Activated CD8-positive, alpha-beta T cell treated with anti-CD3 and anti-CD28 coated beads for 36 hours (primary cell): ENCODE measurements at places on chromosomes 6 and 20. TPM values are rescaled to one million over a fixed set of nuclear protein-coding genes. Genes with fewer than 3 reads are reported as not detected.

- peak overlapping the region; percentile 43 for H3K4me3 ChIP-seq
- no peaks in the 10 kb centered on the region for H3K27me3 ChIP-seq
- peaks cover 68% of the 10 kb centered on the region for H3K4me1 ChIP-seq
- peak overlapping the region; percentile 81 for H3K27ac ChIP-seq
- peak; percentile 81 for DNase-seq
Measured at GRCh38 chr20:34037121-34037520, 43.4 kb downstream of the RALY start.

DNA sequence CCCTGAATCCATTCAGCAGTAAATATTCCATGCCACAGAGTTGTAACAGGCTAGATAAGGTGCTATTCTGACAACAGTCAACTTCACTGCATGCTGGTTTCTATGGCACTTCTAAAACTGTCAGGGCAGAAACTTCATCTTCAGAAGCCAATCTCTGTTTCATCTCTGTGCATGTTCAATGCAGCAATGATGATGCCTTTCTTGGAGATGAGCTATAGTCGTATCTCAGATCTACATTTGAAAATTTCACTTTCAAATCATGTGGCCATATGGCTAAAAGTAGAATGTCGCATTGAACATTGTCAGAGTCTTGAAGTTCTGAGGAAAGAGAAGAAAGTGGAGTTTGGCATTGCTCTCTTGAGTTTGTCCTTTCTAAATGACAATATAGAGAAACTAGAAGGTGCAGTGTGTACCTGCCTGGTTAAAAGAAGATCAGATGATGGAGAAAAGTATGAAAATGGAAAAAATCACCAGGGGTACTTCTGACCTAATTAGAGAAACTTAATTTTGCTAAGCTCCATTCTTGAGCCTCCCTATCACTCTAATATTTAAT, 49.0 kb upstream of the VSTM2L start:
- peaks cover 6% of the 10 kb centered on the region for H3K36me3 ChIP-seq
- H3K27ac ChIP-seq, result no peak overlapping the region
- H3K4me3 ChIP-seq, result no peak overlapping the region
- no peak for DNase-seq

GRCh38 chr6:166281104-166281503, 27.1 kb downstream of the PRR18 start:
- H3K4me1 ChIP-seq, result no peaks in the 10 kb centered on the region
- no peaks in the 10 kb centered on the region for H3K36me3 ChIP-seq
- H3K27ac ChIP-seq, result no peak overlapping the region
- H3K4me3 ChIP-seq, result no peak overlapping the region

DNA sequence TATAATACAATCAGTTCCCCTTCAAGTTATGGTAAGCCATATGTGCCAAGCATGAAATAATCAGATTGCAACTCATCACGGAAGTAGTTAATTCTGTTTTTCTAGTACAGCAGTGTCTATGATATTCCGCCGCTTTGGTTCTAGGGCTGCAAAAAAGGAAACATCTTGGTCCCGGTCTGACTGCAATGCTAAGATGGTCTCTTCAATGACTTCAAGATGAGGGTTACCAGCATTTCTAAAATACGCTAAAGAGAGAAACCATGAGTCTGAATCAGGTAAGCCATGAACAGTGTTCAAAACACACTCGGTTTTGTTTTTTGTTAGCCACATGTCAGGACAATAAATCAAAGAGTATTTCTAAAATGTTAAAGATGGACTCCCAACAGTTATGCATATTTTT, 3.2 kb upstream of the ANKRD60 start:
- peaks cover 30% of the 10 kb centered on the region for H3K27me3 ChIP-seq
- H3K36me3 ChIP-seq, result peaks cover 18% of the 10 kb centered on the region
- peaks cover 30% of the 10 kb centered on the region for H3K4me1 ChIP-seq
- no peak for DNase-seq
- H3K4me3 ChIP-seq, result no peak overlapping the region
- H3K27ac ChIP-seq, result no peak overlapping the region

HTR1B gene
- not detected for total RNA-seq

PDYN gene
- not detected for total RNA-seq

LZTS3 gene
- total RNA-seq, result 1.3 TPM

GRCh38 chr6:48550603-48551002, 439.6 kb upstream of the PTCHD4 start:
- H3K36me3 ChIP-seq, result no peaks in the 10 kb centered on the region
- no peaks in the 10 kb centered on the region for H3K27me3 ChIP-seq
- H3K27ac ChIP-seq, result no peak overlapping the region
- no peaks in the 10 kb centered on the region for H3K4me1 ChIP-seq
- H3K4me3 ChIP-seq, result no peak overlapping the region
- DNase-seq, result no peak

PPP1R16B gene
- total RNA-seq, result 81.4 TPM

GRCh38 chr20:6178537-6178936, 55.7 kb upstream of the FERMT1 start:
- no peak for DNase-seq
- peaks cover 4% of the 10 kb centered on the region for H3K27me3 ChIP-seq
- no peak overlapping the region for H3K4me3 ChIP-seq
- H3K36me3 ChIP-seq, result no peaks in the 10 kb centered on the region
- no peaks in the 10 kb centered on the region for H3K4me1 ChIP-seq
- H3K27ac ChIP-seq, result no peak overlapping the region

- DNase-seq, result no peak
- H3K27me3 ChIP-seq, result no peaks in the 10 kb centered on the region
- no peak overlapping the region for H3K4me3 ChIP-seq
- H3K36me3 ChIP-seq, result peaks cover 1% of the 10 kb centered on the region
- H3K4me1 ChIP-seq, result peaks cover 13% of the 10 kb centered on the region
Measured at GRCh38 chr6:137763886-137764285, 103.2 kb upstream of the TNFAIP3 start.

DNA sequence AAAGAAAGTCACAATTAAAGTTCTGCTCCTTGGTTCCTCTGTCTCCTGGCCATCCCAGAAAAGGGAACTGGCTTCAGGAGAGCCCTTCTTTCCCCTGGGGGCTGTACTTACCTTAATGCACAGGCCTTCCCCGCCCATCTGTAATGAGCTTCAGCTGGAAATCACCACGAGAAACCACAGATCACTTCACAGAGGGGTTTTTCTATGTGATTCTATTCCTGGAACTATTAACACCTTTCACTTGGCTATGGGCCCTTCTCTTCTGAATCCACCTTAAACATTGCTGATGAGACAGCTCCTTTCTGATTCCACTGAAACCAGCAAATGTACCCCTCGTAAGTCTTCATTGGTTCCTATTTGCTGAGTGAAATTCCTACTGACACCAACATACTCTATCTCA, 80.7 kb downstream of the FOXF2 start:
- H3K36me3 ChIP-seq, result no peaks in the 10 kb centered on the region
- H3K4me3 ChIP-seq, result no peak overlapping the region
- peak; percentile 7 for DNase-seq
- no peak overlapping the region for H3K27ac ChIP-seq

- no peak for DNase-seq
- H3K27me3 ChIP-seq, result no peaks in the 10 kb centered on the region
- H3K36me3 ChIP-seq, result no peaks in the 10 kb centered on the region
- H3K4me3 ChIP-seq, result no peak overlapping the region
- peaks cover under 1% of the 10 kb centered on the region for H3K4me1 ChIP-seq
Measured at GRCh38 chr6:34496103-34496685, 30.3 kb downstream of the PACSIN1 start.

OR2J3 gene
- total RNA-seq, result not detected

- H3K27me3 ChIP-seq, result peaks cover 6% of the 10 kb centered on the region
- no peak overlapping the region for H3K4me3 ChIP-seq
- H3K27ac ChIP-seq, result no peak overlapping the region
- H3K4me1 ChIP-seq, result no peaks in the 10 kb centered on the region
Measured at GRCh38 chr20:2402271-2402980, 21.7 kb downstream of the TGM6 start.
